GM03348 (cell line): ENCODE measurements at places on chromosomes 12 and 14.

- DNase-seq, result peak; percentile 47
These were observed 32.8 kb downstream of the FMNL3 start for GRCh38 chr12:49674318-49674981.

GRCh38 chr14:80699861-80700260, 241.7 kb downstream of the CEP128 start:
- no peak for DNase-seq

GRCh38 chr12:14410177-14410576, 44.7 kb downstream of the ATF7IP start:
- DNase-seq, result no peak

- DNase-seq, result no peak
These were observed 52.9 kb downstream of the ISCA2 start for GRCh38 chr14:74546416-74546815.

DNA sequence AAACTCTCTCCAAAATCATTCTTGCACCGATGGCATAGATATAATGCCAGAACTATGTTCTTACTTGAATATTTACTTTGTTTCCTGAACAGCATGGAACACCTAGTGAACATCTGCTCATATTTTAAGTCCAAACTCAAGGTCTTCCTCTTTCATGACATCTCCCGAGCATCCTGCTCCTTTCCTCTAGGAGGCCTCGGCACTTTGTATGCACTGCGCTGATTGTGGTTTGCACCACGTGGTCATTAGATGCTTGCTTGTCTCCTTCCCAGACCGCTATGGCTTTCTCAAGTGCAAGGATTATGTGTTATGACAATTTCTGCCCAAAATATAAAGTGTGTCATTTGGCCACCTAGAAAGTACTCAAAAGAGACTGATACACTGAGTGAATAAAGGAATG, 912.0 kb downstream of the GALC start:
- no peak for DNase-seq

DNA sequence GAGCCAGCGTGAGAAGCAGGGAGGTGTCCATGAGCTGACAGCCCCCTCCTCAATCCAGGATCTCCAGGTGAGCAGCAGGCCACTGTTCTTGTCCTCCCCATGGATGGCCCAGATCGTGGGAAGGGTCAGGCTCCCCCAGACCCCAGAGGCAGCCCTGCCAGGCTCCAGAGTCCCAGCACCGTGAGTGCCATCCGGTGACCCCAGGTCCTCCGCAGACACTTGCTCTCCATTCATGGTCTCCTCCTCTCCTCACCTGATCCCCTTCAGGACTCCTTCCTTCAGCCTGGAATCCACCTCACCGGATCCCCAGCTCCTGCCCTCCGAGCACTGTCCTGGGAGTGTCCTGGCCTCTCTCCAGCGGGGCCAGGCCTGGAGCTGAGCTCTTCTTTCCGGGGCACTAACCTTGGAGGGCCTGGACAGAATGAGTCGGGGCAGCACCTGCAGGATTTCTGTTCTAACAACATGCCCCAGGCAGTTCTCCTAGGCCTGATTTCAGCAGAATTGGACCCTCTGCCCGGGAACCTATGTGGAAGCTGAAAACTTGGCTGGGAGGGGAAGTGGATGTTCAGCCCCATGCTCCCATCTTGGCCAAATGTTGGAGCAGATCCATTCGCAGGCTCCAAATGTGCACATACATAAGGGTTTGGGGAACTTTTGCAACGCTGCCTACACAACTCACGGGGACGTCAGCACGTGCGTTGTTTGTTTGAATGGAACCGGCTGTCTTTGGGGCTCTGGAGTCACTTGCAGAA, 341.6 kb upstream of the SFSWAP start:
- no peak for DNase-seq

DNA sequence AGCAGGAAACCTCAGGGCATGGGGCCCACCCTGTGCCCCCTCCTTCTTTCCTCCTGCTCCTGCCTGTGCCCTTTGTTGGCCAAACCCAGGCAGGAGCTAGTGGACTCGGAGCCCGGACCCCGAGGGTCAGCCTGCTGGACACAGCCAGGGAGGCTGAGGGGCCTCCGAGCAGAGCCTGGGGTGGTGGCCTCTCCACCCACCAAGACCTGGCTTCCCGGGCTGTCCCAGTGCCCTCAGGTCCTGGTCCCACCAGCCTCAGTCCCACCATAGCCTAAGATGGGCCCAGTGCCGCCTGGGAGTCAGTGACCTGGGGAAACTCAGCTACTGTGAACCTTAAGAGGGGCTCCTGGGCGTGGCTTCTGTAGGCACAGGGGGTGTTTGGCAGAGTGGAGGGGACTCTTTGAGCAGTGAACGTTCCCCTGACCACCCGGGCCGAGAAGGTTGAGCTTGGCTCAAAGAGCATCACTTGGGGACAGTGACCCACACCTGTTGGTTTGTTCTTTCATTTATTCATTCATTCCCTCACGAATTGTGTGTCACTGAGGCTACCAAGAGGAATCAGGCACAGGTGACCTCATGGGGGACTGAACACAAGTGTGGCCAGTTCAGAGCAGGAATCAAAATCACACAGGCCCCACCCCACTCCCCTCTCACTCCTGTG, 266.1 kb downstream of the ADGRD1 start:
- no peak for DNase-seq

GRCh38 chr14:71309756-71310155, 402.5 kb downstream of the PCNX1 start:
- DNase-seq, result peak; percentile 5

DNA sequence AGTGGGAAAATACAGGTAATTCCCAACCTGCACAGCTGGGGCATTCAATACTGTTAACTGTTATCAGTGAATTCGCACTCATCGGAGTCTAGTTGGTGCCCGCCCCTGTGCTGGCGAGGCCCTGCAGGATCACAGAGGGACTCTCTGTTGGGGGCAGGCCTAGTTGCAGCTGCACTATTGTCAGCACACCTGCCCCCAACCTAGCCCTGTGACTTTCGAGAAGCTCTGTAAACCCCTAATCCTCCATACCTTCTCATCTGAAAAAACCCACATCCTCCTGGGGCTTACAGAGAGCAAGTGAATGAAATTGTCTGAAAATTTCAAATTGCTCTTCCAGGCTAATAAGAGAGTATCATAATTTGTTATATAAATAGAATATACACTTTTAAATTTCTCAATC, 132.2 kb upstream of the NUDT4 start:
- DNase-seq, result no peak

GRCh38 chr12:56574210-56574609, 52.6 kb downstream of the RBMS2 start:
- DNase-seq, result no peak

- no peak for DNase-seq
These were observed 135.5 kb upstream of the FUT8 start for GRCh38 chr14:65277027-65277426.

GRCh38 chr12:32801269-32801980, 45.7 kb upstream of the YARS2 start:
- no peak for DNase-seq

- no peak for DNase-seq
These were observed 3.6 kb downstream of the SLC25A29 start for GRCh38 chr14:100302616-100303015.

- no peak for DNase-seq
These were observed 40.6 kb downstream of the IGF1 start for GRCh38 chr12:102439426-102440405.

DNA sequence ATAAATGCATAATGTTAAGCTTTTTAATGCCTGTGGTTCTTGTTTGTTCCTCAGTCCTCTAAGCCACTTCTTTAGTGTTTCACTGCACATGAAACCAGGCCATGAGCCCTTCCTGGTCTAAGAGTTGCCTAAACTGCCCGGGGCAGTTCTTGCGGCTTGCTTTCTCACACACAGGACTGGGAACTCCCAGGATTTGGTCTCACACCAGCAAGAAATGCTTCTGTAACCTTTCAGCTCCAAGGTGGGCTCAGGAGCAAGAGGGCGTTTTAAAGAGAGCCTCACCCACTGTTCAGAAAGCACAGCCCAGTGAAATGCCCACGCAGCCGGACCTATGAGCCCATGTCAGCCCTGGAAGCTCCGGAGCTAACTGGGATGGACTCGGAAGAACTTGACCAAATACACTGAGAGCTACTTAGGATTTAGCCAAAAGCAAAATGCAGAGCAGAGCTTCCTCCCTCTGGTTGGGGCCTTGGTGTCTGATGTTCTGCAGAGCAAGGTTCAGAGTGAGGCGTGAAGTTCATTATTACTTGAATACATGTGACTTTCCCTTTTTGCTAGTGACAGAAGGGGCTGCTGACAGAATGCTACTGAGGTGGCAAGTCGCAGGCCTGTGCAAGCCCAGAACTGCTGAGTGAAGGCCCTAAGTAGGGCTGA, 23.4 kb downstream of the SLC25A29 start:
- no peak for DNase-seq

- no peak for DNase-seq
These were observed 36.2 kb downstream of the CCDC92 start for GRCh38 chr12:123936471-123936870.

DNA sequence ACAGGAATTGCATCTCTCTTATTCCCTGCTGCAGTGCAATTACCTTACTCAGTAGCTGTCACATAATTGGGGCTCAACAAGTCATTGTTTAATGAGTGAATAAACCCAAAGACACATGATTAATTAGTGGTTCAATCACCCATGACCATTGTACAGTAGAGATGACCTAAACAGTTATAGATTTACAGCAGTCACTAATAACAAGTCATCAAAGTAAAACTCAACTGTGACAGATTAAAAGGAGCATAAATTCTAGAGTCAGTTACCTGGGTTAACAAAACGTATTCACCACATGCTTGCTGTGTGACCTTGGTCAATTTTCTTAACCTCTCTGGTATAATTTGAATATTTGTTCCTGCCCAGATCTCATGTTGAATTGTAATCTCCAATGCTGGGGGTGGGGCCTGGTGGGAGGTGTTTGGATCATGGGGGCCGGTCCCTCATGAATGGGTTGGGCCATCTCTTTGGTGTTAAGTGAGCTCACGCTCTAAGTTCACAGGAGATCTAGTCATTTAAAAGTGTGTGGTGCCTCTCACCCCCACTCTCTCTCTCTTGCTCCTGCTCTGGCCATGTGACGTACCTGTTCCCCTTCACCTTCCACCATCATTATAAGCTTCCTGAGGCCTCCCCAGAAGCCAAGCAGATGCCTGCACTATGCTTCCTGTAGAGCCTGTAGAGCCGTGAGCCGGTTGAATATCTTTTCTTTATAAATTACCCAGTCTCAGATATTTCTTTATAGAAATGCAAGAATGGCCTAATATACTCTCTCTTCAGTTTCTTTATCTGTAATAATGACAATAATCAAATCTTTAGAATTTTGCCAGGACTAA, 141.9 kb upstream of the PLEKHG7 start:
- DNase-seq, result no peak

- DNase-seq, result peak; percentile 28
These were observed 449.1 kb downstream of the RAD51B start for GRCh38 chr14:68268719-68269118.

- DNase-seq, result peak; percentile 35
These were observed 11.3 kb downstream of the PHLDA1 start for GRCh38 chr12:76020281-76020680.

GRCh38 chr12:63396135-63396534, 245.1 kb upstream of the AVPR1A start:
- DNase-seq, result no peak

- DNase-seq, result no peak
These were observed 53.6 kb downstream of the C12orf42 start for GRCh38 chr12:103442182-103442555.

DNA sequence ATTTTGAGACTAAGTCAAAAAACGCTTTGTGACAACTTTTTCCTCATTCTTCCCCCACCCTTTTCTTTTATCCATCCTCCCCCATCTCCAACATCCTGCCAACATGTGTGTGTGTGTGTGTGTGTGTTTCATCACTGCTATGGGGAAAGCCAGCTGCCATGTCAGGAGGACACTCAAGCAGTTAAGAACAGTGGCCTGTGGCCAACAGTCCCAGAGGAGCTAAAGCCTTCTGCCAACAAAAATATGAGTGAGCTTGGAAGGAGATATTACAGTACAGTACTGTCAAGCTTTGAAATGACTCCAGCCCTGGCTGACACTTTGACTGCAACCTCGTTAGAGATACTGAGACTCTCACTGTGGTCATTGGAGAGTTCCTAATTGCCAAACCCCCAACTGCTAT, 5.0 kb upstream of the CSRP2 start:
- DNase-seq, result no peak

- peak; percentile 5 for DNase-seq
These were observed 158.7 kb downstream of the METTL25 start for GRCh38 chr12:82517027-82517426.

DNA sequence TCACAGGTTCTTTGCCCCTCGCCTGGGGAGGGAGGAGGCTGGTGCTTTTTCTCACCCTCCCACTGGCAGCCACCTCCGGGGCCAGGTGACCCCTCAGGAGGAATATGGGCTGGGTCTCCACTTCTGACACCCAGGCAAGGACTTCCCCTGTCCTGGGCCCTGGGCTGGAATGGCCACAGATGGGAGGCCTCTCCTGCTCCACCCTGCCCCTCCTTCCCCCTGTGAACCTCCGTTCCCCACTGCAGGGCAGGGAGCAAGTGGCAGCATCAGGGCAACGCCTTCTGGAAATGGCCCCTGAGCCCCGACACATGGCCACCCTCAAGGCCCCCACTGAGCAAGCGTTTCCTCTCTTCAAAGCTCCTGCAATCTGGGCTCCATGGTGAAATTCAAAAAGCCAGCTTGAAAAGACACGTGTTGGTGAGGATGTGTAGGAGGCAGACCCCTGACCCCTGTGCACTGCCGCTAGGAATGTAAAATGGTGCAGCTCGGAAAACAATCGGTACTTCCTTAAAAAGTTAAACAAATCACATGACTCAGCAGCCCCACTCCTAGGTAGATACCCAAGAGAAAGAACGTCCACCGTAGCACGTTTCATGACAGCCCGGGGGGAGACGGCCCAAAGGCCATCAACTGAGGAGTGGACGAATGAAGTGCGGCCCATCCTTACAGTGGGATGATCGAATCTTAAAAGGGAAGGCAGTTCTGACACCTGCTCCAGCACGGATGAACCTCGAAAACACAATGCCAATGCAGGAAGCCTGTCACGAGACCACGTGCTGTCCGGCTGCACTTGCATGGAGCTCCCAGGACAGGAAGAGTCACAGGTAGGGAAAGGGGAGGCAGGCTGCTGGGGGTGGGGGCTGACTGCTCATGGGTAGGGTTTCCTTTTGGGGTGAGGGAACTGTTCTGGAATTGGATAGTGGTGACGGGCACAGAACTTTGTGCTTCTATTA, 11.5 kb downstream of the XRCC3 start:
- DNase-seq, result no peak

DNA sequence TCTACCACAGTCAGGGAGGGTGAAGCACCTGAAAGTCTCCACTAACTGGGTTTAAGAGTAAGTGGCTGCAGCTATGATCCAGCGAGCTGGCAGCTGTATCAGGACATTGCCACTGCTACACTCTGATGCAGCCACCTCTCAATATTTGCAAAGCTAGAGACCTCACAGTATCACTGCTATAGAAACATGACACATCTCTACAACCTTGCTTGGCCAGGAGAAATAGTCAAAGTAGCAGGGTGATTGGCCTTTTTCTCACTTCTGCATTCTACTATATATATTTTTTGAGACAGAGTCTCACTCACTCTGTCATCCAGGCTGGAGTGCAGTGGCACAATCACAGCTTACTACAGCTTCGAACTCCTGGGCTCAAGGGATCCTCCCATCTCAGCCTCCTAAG, 9.3 kb upstream of the FMNL3 start:
- no peak for DNase-seq
